ENCODE measurements at places on chromosomes 3 and 15.

DNA sequence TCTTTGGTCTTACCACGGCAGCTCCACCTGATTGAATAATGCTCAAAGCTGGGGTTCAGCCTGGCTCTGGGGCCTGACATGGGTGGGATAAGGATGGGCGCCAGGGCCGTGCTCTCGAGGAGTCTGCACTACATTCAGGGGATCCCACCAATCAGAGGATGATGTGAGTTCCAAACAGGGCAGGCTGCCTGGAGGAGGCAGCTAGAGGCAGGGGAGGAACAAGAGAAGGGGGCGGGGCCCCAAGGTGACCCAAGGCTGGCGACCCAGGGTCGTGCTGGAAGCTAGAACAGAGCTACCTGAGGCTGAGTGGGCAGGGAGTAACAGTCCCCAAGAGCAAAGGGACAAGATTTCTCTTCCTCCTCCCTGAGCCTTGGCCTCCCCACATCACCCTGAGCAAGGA is 56.1 kb downstream of the PCSK6 start:
- DNase-seq: no peak

DNA sequence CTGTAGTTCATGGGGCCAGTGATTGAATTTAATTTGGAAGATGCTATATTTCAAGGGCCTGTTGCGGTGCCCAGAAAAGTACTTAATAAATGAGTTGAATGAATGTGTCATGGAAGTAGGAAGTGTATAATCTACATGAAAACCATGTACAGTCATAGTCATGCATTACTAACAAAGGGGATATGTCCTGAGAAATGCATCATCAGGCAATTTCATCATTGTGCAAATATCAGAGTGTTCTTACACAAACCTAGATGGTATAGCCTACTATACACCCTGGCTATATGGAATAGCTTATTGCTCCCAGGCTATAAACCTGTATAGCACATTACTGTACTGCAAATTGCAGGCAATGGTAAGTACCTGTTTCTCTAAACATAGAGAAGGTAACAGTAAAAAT is 10.7 kb upstream of the MYO5C start:
- no peak for DNase-seq

DNA sequence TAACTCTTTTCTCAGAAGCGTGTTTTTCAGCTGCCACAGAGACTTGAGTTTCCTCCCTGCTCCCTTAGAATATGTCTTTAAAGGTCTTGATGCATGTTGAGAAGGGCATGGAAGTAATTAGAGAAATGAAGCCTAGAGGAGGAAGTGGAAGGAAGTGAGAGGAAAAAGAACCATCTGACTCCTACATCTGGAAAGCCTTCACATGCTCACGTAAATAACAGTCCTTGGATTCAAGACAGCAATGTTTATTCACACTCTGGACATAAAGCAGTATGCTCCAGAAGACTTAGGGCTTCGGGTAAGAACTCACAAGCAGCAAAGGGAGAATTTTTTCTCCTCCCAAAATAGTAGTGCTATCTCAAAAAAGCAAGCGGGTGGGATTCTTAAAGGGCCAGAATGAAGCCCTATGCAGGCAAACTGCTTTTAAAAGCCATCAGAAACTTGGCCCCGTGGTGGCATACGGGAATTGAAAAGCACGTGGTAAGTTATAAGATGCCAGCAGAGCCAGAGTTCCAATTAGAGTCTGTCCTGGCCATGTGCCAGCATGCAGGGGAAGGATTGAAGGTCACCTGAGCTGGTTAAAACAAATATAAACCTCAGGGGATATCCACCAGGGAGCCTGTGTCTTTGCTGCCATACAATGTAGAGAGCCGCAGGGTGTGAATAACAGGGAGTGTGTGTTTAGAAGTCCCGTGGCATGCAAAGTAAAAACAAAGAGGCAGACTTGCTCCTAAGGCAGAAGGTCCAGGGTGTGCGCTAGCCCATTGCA is 380.8 kb upstream of the NDN start:
- DNase-seq: no peak

DNA sequence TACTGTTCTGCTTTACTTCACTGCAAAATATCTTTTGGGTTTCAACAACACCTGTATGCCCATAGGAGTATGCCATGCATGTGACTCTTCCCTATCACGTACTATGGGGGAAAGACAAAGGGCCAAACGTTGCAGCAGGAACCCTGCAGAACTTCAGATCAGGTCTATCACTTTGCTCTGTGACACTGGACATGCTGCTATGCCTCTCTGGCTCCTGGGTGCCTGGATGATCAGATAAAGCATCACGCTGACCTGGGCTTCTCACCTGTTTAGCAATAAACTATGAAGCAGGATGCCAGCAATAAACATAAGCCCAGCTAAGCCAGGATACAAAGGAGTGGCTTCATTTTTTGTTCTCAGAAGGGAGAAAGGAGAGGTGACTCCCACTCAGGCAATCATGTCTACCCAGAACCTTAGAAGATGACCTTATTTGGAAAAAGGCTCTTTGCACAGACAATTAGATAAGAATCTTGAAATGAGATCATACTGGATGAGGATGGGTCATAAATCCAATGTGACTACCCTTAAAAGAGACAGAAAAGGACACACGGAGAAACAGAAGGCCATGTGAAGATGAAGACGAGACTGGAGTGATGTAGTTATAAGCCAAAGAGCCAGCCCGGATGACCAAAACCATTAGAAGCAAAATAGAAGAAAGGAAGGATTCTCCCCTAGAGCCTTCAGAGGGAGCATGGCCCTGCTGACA is 19.3 kb downstream of the POMGNT2 start:
- DNase-seq: no peak

DNA sequence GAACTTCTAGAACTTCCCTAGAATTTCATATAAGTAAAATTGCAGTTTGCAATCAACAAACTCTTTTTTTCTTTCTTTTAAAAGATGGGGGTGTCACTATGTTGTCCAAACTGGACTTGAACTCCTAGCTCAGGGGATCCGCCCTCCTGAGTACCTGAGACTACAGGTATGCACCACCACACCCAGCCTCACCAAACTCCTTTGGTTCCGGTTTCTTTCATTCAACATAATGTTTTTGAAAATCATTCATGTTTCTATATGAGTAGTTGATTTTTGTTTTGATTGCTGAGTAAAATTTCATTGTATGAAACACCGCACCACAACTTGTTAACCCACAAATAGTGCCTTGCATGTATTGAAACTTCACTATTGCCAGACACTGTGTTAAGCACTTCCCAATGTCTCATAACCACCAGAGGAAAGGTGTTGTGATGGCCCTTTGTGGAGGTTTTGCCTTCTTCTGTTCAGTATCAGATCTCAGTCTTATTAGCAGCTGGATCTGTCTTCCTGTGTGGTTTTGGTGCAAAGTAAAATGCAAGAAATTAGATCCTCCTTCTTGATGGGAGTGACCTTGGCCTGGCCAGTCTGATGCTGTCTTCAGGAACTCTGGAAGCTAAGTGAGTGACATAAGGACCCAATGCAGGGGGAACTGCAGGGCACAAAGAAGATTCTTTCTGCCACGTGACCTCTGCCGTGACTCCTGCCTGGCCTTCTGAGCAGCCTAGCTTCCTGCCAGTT is 78.8 kb upstream of the UBE2E1 start:
- no peak for DNase-seq

DNA sequence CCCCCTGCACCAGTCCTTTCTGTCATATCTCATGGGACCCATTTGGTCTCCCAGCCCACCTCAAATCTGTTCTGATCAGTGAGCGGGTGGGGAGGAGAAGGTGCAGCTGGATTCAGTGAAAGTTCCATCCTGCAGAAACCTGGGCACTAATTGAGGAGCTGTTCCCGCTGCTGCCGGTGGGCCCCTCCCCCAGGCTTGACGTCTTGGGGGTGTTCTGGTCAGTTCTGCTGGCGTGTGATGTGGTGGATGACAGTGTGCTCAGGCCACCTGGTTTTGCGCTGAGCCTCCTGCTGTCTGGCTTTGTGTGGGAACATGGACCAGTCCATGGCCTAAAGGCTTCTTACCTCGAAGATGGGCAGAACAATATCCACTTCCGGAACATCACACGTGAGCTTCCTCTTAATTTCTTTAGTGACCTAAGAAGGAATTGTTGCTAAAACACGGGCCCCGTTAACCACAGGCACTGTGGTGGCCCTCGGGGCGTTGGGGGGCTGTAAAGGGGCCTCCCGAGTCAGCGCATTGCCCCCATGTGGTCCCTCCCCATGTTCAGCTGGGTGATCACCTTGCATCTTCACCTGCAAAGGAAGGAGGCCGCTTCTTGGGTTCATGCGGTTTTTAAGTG is 59.7 kb downstream of the RGMA start:
- DNase-seq: no peak

DNA sequence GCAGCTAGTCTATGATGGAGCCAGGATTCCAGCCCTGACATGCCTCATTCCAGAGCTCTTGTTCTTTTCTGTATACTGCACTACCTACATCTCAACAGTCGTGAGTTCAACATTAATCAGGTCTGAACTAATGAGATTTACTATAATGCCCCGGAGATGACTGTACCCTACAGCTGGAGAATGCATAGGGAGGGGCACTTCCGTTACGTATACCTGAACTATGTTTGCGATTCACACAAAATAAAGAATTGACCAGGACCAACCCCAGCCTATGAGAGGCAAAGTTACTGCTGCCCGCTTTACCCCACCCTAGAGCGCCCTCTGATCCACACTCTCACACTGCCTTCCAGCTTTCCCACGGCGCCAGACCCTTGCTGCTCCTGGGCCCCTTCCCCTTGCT is 97.0 kb downstream of the IGF2BP2 start:
- DNase-seq: no peak

GRCh38 chr3:66312039-66312438 is 91.2 kb downstream of the SLC25A26 start:
- DNase-seq: no peak

DNA sequence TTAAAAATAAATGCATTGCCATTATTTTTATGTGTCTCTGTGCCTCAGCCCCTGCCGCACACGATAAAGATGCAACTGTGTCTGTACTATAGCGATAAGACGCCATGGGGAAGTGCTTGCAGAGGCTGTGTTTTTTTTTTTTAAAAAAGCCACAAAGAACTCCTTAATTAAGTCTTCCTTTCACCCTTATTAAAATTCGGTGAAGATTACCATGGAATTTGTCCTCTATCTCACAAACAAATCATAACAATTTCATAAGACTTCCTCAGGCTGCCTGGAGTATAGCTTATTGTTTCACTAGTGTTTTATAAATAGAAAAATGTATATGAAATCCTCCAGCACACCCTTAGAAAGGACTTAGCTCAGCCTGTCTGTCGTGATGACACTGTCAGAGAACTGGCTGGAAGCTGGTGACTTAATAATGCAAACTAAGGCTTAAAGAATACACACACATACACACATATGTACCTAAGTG is 374.8 kb upstream of the SLCO3A1 start:
- DNase-seq: no peak

GRCh38 chr3:107753494-107753893 is 230.7 kb downstream of the BBX start:
- no peak for DNase-seq

- no peak for DNase-seq
Observed at GRCh38 chr15:41562244-41562643, 3.2 kb downstream of the TYRO3 start.
